Activated CD4-positive, alpha-beta T cell treated with anti-CD3 and anti-CD28 coated beads, Interleukin-2, amount 10 ng/mL, durations not matched to agents 7 days and 5 days (primary cell): ENCODE measurements at places on chromosomes 7 and 10. TPM values are rescaled to one million over a fixed set of nuclear protein-coding genes. Genes with fewer than 3 reads are reported as not detected.
A peak's percentile ranks its signal among the peaks of the same experiment; 100 is the strongest.

DNA sequence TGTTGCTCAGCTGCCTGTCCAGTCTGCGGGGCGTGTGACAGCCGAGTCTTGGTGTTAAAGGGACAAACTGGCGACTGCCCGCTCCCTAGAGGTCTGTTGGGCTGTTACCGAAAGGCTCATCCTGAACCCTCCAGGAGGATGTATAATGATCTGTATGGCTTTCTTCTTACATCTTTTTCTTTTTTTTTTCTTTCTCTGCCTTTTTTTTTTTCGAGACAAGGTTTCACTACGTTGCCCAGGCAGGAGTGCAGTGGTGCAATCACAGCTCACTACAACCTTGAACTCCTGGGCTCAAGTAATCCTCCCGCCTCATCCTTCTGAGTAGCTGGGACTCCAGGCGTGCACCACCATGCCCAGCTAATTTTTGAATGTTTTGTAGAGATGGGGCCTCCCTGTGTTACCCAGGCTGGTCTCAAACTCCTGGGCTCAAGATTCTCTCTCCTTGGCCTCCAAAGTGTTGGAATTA, 857 bp downstream of the INTS15 start:
- DNase-seq, result no peak

- DNase-seq, result no peak
These were observed 12.1 kb upstream of the LAMB1 start for GRCh38 chr7:108014747-108015682.

GRCh38 chr10:114631666-114632417, 26.2 kb downstream of the ABLIM1 start:
- DNase-seq, result peak; percentile 8

Gene NXPH1
- total RNA-seq, result not detected

DNA sequence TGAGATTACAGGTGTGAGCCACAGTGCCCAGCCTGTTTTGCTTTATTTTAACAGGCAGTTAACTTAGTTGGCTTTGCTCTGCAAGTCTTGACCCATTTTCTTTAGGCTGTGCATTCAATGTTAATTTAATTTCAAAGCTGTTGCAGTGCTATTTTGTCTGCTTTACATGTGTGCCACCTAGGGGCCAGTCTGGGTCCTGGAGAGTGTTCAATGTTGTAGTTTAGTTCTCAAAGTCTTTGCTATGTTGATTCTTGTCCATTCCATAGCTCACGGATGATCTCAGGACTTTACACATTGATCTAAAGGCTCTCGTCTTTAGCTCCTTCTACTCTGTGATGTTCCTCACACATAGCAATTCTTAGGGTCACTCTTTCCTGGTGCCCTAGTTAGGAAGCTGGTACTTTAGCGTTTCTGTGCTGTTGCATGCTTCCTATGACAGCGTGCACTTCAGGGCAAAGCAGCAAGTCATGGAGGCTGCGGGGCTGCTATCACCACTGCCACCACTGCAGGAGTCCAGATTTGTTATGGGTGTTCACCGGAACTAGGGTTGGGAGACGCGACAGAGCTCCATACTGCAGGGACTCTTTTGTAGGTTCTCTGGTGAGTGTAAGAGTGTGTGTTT, 16.4 kb upstream of the ABCA13 start:
- peak; percentile 40 for DNase-seq

DNA sequence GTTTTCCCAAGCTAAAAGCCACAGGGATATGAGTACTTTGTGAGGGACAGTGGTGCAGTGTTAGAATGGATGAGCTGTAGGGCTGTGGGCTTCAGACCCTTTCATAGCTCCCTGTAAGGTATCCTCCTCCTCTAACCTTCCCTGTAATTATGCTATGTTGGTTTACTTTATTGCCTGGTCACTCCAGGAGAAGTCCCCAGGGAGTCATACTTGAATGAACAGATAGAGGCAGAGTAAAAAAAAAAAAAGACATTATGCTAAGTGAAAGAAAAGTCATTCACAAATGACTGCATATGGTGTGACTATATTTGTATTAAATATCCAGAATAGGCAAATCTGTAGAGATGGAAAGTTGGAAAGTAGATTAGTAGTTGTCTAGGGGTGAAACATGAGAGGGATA, 434.4 kb downstream of the AUTS2 start:
- no peak for DNase-seq

Gene SGMS1
- 19.3 TPM for total RNA-seq

- no peak for DNase-seq
These were observed 615.9 kb upstream of the FOXK1 start for GRCh38 chr7:4066206-4066605.

Gene PARP12
- total RNA-seq, result 121 TPM

GRCh38 chr7:45984386-45985295, 63.6 kb upstream of the IGFBP3 start:
- DNase-seq, result no peak

GRCh38 chr10:78572565-78572964, 496.2 kb upstream of the ZMIZ1 start:
- no peak for DNase-seq

DNA sequence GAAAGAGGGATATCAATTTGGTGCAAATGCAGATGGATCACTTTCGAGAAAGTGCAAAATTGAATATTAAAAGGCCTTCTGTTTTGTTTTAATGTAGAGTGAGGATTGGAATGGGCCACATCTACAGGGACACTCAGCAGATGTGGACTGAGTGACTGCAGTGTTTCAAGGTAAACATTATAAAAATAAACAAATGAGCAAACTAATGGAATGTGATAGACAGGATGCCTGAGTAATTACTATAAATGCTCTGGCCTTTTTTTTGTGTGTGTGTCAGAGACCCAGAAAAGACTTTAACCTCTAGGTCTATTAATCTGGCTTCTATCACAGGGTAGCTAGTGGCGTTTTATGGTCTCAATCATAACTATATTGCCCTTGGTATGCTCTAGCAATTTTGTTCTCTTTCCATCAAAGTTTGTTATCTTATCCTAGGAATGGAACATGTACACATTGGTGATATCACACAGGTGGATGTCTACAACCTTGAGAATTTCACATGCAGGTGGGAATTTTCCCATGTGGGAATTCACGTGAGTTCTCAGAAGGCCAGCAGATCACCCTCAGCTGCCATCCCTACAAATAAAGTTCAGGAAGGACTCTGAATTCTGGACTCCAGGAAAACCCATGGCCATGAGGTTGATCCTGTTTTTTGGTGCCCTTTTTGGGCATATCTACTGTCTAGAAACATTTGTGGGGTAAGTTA, at the start of gene CPA2:
CPA2 (plus strand) TSS at position 606 of the 703 bp plus-strand sequence; CDS start at position 625, 19 bp downstream.
- DNase-seq, result no peak

DNA sequence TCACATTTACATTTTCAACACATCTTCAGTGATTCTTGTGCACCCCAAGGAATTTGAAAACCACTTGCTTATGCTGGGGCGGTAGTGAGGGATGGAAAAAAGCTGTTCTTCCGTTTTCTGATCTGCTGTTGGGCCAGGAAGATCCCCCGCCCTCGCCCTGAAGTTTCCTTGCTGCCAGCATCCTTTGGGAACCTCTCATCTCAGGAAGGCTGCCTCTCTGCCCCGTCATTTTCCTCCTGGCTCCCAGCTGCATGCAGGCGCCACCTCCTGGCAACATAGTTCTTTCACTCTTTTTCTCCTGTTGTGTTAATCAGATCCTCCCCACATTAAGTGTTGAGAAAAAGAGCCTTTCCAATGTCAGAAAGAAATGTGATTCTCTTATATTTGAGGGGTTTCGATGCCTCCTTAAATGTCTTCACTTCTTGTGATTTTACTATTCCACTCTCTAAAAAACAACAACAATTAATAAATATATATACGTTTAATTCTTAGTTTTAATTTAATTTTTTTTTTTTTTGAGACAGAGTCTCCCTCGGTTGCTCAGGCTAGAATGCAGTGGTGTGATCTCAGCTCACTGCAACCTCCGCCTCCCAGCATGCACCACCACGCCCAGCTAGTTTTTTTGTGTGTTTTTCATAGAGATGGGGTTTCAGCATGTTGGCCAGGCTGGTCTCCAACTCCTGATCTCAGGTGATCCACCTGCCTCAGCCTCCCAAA, 122.9 kb downstream of the RALA start:
- DNase-seq, result peak; percentile 65

Gene EN2
- not detected for total RNA-seq

Gene WASHC2A
- 43.3 TPM for total RNA-seq

GRCh38 chr7:116139807-116140206, 70.5 kb upstream of the TES start:
- DNase-seq, result no peak

Gene ZNF425
- 0.67 TPM for total RNA-seq

- DNase-seq, result no peak
These were observed 719.5 kb downstream of the ZWINT start for GRCh38 chr10:55641601-55642000.

DNA sequence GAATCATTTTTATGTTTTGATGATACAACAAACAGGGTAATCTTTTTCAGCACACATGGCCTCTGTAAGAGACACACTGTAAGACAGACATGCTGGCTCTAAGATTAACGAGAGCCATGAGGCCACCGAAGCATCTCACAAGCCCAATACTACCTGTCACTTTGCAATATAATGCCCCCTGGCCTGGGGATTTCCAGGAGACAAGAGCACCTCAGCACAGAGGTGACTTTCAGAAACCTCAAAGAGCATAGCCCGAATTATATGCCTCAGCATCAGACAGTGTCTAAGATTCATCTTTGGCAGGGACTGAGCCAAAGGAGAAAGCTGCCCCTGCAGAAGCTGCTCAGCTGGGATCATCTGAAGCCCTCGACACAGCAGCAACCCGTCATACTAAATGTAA, 44.2 kb upstream of the TMEM213 start:
- no peak for DNase-seq

GRCh38 chr7:2807460-2807844, 36.7 kb downstream of the GNA12 start:
- no peak for DNase-seq

GRCh38 chr10:85976267-85976793, 390.3 kb downstream of the GRID1 start:
- DNase-seq, result no peak

Gene FAS
- total RNA-seq, result 62.3 TPM

- DNase-seq, result peak; percentile 70
These were observed 250.2 kb downstream of the ELFN1 start for GRCh38 chr7:1920266-1920681.

- DNase-seq, result no peak
These were observed 63.5 kb upstream of the BTBD16 start for GRCh38 chr10:122207596-122207995.

Gene ABCB4
- total RNA-seq, result not detected

GRCh38 chr7:155824227-155824886, 12.1 kb upstream of the SHH start:
- no peak for DNase-seq

- DNase-seq, result no peak
These were observed 216.8 kb upstream of the GPR26 start for GRCh38 chr10:123449234-123449962.

Gene HABP2
- not detected for total RNA-seq

DNA sequence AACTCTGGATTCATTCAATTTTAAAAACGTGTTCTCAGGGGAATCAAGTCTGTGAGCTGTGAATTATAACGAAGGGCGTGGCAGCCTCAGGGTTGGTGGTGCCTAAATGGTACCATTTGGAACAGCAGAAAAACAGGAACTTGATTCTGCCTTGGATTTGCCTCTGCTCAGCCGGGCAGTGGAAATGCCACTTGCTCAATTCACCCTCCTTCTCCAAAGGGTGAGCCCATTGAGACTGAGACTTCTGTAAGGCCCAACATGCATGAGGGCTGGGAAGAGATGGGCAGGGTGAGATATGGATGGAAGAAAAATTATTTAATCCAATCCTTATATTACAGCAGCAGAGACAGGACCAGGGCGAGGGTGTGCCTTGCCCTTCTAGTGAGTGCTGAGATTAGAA, 107.1 kb upstream of the HABP2 start:
- DNase-seq, result no peak

GRCh38 chr7:104943502-104944343, 70.3 kb upstream of the KMT2E start:
- DNase-seq, result peak; percentile 76

- DNase-seq, result no peak
These were observed 51.9 kb downstream of the LAMB4 start for GRCh38 chr7:108078211-108078673.

Gene GATA3
- 48.1 TPM for total RNA-seq

Gene STN1
- 50.9 TPM for total RNA-seq

DNA sequence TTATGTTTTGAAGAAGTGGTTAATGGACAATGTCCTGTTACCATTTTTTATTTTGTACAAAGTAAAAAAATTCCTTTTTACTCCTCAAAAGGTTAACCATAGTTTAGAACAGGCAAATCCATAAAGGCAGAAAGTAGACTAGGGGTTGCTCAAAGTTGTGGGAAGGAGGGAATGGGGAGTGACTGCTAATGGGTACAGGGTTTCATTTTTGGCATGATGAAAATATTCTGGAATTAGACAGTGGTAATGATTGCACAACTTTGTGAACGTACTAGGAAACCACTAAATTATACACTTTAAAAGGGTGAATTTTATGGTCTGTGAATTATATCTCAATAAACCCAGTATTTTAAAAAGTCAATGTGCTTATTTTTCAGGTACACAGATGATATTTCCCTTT, 35.4 kb upstream of the CDK14 start:
- no peak for DNase-seq

- no peak for DNase-seq
These were observed 67.0 kb downstream of the CDK6 start for GRCh38 chr7:92769394-92769699.

DNA sequence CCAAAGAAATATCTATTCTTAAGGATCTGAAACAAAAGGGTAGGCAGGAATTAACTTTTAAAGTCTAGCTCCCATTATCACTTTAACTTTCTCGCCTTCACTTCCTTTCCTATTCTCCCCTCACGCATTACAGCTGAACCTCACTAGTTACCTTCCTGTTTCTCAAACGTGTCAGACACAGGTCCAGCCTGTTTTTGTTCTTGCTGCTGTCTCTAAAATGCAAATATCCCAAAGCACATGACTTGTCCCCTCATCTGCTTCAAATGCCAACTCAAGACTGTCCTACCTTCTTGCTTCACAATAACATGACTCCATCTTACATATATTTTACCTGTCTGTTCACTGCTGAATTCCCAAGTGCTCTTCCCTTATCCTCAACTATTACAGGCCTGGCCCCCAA, 17.6 kb downstream of the ZDHHC6 start:
- no peak for DNase-seq

GRCh38 chr10:14836208-14836607, 1.6 kb downstream of the CDNF start:
- DNase-seq, result no peak

GRCh38 chr10:114616516-114616915, 41.6 kb downstream of the ABLIM1 start:
- no peak for DNase-seq

Gene KCP
- 0.12 TPM for total RNA-seq

- DNase-seq, result no peak
These were observed 16.3 kb downstream of the PRKCQ start for GRCh38 chr10:6563731-6564130.

GRCh38 chr10:89846786-89847185, 145.4 kb downstream of the KIF20B start:
- DNase-seq, result no peak

- no peak for DNase-seq
These were observed 43.2 kb downstream of the HTRA1 start for GRCh38 chr10:122504610-122504950.

Gene AKR1C4
- total RNA-seq, result not detected
